Stimulated activated naive CD8-positive, alpha-beta T cell treated with anti-CD3 and anti-CD28 coated beads, Interleukin-15, amount 100 ng/mL, for 72 hours (primary cell): ENCODE measurements at places on chromosomes 7 and 10.

DNA sequence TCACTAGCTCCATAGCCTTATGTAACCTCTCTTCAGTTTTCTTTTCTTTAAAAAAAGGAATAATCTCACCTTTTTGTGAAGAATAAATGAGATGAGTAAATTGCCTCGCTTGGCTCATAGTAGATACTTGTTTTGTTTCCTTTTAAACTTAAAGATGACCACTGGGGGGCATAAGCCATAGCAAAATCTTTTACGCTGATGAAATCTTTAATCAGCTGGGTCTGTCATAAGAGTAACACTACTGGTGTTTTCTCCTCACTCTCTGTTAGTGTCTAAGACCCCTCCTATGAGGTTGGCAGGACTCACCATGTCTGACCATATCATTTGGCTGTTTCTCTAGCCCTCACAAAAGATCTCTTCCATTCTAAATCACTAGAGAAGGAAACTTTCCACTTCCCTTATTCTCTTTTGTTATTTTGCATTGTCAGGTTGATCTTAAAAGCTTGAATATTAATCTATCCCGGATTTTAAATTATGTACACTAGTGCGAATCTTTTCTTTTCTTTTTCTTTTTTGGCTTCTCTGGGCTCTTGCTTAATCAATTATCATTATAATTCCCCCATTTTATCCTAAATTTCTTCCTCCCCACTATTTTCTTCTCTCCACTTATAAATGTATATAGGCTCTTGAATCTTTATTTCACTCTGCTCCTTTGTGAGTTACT is 12.5 kb downstream of the STAG3 start:
- peak; percentile 27 for DNase-seq

- no peak for DNase-seq
These were observed 120.3 kb upstream of the CELF2 start for GRCh38 chr10:10897400-10897799.

- DNase-seq: no peak
These were observed 18.3 kb downstream of the KLLN start for GRCh38 chr10:87844837-87845623.

DNA sequence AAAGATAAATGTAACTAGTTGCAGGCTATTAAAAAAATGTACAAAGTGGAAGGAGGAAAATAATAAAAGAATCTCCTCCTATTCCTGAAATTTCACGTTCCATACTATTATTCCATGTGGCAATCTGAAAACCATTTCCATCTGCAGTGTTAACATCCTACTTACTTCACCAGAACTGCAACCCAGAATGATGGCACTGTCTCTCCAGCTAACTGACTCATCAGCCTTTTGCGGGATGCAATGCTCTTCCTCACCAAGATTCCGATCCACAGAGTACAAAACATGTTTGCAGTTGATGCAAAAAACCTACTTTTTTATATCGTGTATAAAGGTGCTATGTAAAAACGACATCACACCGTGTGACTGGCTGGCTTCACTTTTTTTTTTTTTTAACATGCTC is 50.8 kb downstream of the ESYT2 start:
- DNase-seq: no peak

GRCh38 chr7:143355450-143356385 is 6.8 kb downstream of the FAM131B start:
- DNase-seq: no peak

- DNase-seq: no peak
These were observed 12.4 kb upstream of the CCDC7 start for GRCh38 chr10:32433542-32433941.

DNA sequence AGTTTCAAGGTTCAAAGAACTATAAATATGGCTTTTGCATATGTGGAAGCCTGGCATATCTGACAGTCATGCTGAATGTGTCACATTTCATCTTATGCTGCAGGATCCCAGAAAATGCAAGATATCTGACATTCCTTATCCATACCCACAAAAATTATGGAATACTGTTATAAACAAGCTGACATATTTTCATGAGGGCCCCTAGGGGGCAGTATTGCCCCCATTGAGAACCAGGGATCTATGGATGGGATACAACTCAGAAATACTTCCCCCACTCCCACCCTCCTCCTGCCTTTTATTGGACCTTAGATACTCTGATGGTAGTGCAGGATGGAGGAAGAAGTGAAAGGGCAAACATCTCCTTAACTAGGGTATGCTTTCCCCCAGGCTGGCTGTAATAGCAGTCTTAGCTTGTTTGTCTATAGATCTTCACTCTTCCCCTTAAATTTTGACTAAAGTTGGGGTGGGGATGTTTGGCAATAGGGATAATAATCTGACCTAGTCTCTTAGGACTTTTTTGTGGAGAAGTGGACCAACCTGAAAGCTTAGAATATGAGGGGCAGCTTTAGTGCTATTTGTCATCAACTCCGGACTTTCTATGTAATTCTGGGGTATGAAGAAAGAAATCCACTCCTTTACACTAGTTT is 3.5 kb upstream of the GNGT1 start:
- no peak for DNase-seq

- no peak for DNase-seq
These were observed 263.6 kb upstream of the POT1 start for GRCh38 chr7:125193263-125193662.

DNA sequence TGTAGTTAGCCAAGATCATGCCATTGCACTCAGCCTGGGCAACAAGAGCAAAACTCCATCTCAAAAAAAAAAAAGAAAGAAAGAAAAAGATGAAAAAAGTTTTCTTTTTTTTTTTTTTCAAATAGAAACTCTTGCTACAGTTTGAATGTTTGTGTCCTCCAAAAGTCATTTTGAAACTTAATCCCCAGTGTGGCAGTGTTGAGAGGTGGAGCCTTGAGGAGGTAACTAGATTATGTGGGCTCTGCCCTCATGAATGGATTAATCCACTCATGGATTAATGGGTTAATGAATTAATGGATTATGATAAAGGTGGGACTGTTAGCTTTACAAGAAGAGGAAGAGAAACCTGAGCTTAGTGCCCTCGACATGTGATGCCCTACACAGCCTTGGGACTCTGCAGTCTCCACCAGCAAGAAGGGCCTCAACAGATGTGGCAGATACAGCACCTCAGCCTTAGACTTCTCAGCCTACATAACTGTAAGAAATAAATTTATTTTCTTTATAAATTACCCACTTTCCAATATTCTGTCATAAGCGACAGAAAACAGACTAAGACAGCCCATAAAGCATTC is 25.1 kb downstream of the CPEB3 start:
- no peak for DNase-seq

GRCh38 chr10:36116731-36117130 is 474.6 kb upstream of the FZD8 start:
- DNase-seq: no peak

- no peak for DNase-seq
These were observed 7.8 kb upstream of the CCNY start for GRCh38 chr10:35328404-35329037.

DNA sequence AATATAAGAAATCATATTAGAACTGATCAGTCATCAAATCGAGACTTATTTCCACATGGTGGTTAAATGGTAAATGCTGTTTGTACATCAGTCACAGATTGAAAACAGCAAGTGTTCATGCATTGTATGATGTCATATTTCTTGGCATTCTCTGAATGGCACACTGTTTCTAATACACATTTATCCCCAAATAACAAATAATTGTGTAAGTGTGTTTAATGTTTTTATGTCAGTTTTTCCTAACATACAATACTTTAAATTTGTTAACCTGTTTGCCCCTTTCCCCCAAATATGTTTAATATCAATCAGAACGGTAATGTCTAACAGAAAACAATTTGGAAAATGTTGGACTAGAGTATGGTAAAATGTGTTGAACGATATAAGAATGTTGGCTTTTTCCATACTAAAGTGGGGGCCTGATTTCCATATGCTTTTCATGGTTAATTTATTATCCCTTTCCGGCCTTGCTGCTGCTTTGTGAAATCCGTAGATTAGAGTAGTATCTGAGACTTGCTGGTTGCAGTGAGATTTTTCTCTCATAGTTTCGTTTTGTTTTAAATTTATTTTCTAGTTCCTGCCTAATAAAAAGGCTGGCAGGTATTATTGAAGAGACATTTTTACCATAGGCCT is 23.7 kb downstream of the RAB18 start:
- DNase-seq: no peak

DNA sequence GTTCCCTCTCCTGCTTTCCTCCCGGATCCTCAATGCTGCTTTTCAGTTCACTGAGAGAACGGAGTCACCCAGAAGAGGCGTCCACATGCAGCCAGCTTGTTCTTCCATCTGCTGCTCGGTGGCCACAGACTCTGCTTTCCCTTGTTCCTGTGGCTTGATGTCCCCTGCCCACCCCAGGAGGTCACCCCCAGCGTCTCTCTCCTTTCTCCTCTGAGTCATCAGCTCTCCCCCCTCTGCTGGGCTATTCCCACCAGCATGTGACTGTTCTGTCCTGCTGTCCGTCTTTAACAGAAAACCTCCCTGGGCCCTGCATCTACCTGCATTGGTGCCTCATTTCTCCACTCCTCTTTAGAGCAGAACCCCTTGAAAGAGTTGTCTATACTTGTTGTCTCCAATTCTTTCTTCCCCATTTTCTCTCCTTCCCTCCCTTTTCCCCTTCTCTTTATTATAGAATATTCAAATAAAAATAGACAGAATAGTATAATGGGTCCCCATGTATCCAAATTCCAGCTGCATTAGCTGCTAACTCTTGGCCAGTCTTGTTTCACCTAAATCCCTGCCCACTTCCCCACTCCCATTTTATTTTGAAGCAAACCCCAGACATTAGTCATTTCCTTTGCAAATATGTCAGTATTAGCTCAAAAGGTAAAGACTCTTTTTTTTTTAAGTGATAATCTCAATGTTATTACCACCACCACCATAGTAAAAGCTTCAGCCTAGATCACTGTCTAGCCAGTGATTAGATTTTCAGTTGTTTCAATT is 4.1 kb downstream of the ZNF282 start:
- DNase-seq: no peak

- DNase-seq: no peak
These were observed 52.0 kb downstream of the KIF5B start for GRCh38 chr10:32004161-32004591.

- no peak for DNase-seq
These were observed 56.6 kb downstream of the MPLKIP start for GRCh38 chr7:40077849-40078248.

DNA sequence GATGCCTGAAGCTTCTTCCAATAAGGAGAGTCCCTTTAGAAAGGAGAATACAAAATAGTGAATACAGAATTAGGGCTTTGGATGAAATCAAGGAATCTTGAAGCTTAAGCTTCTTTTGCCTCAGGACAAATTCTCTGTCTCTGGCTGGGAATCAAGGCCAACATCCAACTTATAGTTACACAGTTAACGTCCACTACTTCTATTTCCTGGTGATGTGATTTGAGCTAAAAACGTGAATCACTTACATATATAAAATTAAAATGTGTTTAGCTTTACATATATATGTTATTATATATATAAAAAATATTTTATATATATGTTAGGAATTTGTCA is 11.4 kb upstream of the INPP5F start:
- DNase-seq: no peak

GRCh38 chr10:103692436-103692951 is 162.9 kb downstream of the SH3PXD2A start:
- no peak for DNase-seq

GRCh38 chr10:96264938-96265337 is 6.4 kb downstream of the BLNK start:
- DNase-seq: no peak

GRCh38 chr10:76695069-76695468 is 942.5 kb downstream of the KCNMA1 start:
- DNase-seq: no peak

DNA sequence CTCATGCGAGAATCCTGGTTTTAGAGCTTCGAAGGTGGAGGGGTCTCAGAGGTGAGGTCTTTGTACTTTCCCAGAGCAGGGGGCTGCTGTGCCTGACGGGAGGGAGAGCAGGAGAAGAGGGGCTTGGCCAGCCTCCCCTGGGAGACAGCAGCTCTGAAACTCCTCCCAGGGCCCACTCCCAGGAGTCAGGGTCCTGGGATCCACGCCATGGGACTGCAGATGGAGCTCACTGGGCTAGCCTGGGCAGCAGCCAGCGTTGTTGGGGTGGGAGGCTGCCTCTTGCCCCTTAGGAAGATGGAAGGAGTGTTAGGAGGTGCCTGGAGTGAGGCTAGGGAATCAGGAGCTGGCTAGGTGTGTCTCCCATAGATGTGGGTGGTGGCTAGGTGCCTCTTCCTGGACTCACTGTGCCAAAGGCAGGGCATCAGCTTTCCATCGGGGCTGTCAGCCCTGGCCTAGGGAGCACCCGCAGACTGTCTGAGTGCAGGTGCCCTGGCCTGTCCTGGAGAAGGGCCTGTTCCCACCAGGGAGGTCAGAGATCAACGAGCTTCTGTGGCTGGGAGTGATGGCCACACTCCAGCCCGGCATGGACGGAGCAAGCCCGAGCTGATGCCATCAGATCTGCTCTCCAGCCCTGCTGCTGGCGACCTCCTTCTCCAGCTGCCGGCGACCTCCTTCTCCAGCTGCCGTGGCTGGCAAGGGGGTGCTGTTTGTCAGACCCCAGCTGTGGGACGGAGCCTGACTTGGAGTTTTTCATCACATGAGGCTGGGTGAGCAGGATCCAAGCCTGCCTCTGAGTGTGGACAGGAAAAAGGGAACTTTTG is 111.3 kb downstream of the PTPN20 start:
- DNase-seq: no peak

- no peak for DNase-seq
These were observed 74.6 kb upstream of the GDF10 start for GRCh38 chr10:47225219-47225927.

GRCh38 chr10:72954596-72955554 is at the start of gene PLA2G12B:
PLA2G12B (minus strand) TSS chr10:72954806; CDS start chr10:72954685, 121 bp downstream.
- no peak for DNase-seq

DNA sequence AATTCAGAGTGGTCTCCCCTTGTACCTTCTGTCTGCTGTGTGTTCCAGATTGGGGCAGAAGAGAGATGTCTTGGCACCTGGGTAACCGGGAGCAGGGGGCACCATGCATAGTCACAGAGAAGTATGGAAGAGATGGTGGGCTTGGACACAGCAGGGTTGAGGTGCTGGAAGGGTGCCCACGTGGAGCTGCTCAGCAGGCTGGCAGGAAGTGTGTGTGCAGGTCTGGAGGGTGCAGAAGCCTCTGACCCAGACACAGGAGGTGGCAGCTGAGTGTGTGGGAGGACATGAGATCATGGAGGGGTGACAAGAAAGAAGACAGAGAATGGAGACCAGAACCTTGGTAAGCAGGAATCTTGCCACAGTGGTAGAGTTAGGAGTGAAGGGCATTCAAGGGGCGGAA is 42.3 kb upstream of the DUSP5 start:
- DNase-seq: no peak

- no peak for DNase-seq
These were observed 29.7 kb downstream of the PLPP4 start for GRCh38 chr10:120486671-120487205.

- DNase-seq: no peak
These were observed 134.6 kb downstream of the RNF216 start for GRCh38 chr7:5646846-5647245.

GRCh38 chr7:23449941-23450340 is 20.4 kb downstream of the IGF2BP3 start:
- DNase-seq: no peak

GRCh38 chr10:78143576-78143975 is 109.9 kb downstream of the RPS24 start:
- no peak for DNase-seq
